ENCODE measurements at places on chromosomes 5 and 9.
A peak's percentile ranks its signal among the peaks of the same experiment; 100 is the strongest.

GRCh38 chr5:102823441-102823874 lies 68.4 kb downstream of the PAM start:
- DNase-seq: no peak

DNA sequence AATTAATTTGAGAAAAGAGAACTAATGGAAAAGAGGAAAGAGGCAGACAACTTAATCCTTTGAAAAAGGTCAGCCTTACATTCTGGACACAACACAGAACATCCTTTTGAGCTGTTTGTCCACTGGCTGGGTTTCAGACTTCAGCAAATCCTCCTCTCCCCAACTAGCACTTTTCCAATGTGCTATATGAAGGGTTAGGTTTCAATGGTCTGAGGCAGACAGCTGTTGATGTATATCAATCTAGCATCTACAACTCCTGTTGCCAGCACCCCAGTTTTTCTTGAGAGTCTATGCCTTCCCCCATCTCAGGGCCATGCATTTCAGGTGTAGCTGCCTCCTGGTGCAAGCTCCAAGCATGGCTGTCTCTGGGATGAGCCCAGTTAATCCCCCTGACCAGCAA lies 174.2 kb downstream of the TRIM32 start:
- no peak for DNase-seq

- no peak for DNase-seq
These were observed 3.2 kb upstream of the SCGB3A1 start for GRCh38 chr5:180594311-180595045.

- DNase-seq: no peak
These were observed 123.5 kb downstream of the TARS1 start for GRCh38 chr5:33563983-33564908.

DNA sequence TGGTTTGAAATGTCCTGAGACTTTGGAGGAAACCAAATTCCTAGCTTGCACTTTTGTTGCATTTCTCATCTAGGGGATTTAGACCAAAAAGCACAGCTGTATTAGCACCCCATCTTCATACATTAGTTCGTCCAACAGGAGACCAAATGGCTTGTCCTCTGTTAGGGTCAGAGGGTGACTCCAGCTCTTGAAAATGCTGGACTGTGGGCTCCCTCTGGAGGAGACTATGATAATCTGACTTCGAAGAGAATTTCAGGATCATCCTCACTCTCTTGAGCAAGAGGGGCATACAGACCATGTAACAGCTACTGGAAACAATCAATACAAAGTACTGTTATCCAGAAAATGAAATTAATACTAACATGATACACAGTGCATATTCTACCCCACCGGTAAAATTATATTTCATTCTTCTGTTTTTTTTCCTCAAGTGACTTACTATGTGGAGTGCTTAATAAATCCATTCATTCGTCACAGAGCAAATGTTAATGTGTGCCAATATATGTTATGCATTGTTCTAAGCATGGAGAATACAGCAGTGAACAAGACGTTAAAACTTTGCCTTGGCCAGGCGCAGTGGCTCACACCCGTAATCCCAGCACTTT lies 63.7 kb upstream of the PPP2CA start:
- no peak for DNase-seq

GRCh38 chr5:104569621-104570020 lies 1007.0 kb upstream of the NUDT12 start:
- no peak for DNase-seq

- no peak for DNase-seq
These were observed 72.5 kb downstream of the SEMA6A start for GRCh38 chr5:116502138-116502537.

- peak; percentile 49 for DNase-seq
These were observed at the start of gene PAM for GRCh38 chr5:102754767-102755431. PAM (plus strand) TSS chr5:102755305; CDS start chr5:102866196, 110,891 bp downstream.

DNA sequence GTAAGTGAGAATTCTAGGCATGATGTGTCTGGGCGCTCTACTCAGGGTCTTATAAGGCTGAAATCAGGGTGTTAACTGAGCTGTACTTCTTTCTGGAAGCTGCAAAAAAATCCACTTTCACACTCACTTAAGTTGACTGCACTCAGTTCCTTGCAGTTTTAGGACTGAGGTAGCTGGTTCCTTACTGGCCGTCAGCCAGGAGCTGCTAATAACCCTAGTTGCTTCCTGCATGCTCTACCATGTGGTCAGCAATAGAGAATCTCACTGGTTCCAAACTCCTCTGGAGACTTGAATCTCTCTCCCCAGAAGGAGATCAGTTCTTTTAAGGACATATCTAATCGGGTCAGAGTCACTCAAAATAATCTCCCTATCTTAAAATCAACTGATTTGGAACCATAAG lies 911.2 kb downstream of the EFNA5 start:
- no peak for DNase-seq

GRCh38 chr5:59193616-59194319 lies 610.9 kb downstream of the RAB3C start:
- no peak for DNase-seq

- DNase-seq: no peak
These were observed 6.2 kb downstream of the GNPDA1 start for GRCh38 chr5:142006363-142007236.

GRCh38 chr9:125462861-125463291 lies 201.2 kb downstream of the GAPVD1 start:
- DNase-seq: no peak

- no peak for DNase-seq
These were observed 32.2 kb downstream of the PCDH1 start for GRCh38 chr5:141846031-141846430.

DNA sequence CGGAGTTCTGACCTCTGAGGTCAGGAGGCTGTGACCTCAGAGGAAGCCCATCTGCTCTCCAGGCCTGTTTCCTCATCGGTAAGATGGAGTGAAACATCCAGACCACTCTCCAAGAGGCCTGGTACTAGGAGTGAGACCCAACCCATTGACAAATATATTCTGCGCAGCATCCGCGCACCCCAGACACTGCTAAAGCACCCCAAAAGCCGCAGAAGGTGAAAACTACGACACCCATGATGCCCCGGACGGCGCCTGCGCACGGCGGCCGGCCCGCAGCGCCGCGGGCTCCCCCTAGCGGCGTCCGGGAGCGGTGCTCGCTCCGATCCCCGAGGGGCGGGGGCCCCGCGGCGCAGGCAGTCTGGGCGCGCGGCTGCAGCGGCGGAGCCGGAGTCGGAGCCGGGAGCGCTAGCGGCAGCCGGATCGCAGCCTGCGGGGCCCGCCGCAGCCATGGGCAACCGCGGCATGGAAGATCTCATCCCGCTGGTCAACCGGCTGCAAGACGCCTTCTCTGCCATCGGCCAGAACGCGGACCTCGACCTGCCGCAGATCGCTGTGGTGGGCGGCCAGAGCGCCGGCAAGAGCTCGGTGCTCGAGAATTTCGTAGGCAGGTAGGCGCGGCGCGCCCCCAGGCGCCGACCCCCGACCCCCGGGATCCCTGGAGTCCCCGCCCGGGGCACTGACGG lies at the start of gene DNM1:
Gene DNM1, plus strand, starts transcription at position 356 of the 683 bp plus-strand sequence. Its CDS starts 92 bp downstream, at position 448.
- no peak for DNase-seq

GRCh38 chr5:14445576-14446290 lies 135.9 kb upstream of the OTULINL start:
- no peak for DNase-seq

- DNase-seq: no peak
These were observed 75.0 kb upstream of the RUSC2 start for GRCh38 chr9:35414889-35415288.

DNA sequence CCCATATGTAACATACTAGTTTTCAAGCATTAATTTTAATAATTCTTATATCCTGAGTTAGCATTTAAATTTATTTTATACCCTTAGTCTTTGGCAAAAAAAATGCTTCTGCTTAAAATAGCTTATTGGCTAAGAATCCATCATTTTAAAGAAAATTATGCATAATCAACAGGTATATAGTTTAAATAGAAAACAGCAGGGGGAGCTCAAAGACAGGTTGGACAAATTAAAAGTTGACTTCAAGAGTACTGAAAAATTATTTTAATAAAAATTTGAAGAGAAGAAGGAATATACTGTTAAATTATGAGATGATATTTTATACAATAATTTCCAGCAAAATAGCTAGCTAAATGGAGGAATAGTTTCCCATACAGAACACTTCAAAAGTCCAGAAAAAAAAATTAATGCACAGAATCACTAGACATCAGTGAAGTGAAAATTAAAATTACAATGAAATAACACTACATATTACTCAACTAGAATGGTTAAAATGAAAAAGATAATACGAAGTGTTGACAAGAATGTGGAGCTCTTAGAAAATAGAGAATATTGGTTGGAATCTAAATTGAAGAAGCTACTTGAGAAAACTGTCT lies 387.1 kb downstream of the PDE4D start:
- DNase-seq: no peak

- DNase-seq: no peak
These were observed 21.7 kb upstream of the SPINK7 start for GRCh38 chr5:148290271-148291195.

- DNase-seq: peak; percentile 14
These were observed 9.5 kb upstream of the NKD2 start for GRCh38 chr5:999032-999501.

DNA sequence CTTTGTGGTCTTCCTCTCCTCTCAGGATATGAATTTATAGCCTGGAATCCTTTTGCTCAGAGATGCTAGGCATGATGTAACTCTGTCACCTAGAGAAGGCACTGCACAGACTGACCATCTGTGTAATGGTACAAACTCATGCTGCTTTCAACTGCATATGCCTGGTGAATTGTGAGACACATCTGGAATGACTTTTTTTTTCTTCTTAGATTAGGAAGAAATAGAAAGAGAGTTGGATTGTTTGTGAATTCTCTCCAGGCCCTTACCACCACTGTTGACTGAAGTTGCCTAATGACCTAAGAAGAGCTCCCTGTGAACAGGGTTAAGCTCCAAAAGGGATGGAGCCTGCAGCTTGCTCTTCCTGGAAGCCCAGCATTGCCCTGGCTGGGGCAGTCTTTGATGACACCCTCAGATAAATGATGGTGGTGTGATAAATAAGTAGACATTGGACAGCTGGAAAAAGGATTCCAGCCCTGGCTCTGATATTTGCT lies 47.8 kb upstream of the TRIM32 start:
- DNase-seq: no peak

DNA sequence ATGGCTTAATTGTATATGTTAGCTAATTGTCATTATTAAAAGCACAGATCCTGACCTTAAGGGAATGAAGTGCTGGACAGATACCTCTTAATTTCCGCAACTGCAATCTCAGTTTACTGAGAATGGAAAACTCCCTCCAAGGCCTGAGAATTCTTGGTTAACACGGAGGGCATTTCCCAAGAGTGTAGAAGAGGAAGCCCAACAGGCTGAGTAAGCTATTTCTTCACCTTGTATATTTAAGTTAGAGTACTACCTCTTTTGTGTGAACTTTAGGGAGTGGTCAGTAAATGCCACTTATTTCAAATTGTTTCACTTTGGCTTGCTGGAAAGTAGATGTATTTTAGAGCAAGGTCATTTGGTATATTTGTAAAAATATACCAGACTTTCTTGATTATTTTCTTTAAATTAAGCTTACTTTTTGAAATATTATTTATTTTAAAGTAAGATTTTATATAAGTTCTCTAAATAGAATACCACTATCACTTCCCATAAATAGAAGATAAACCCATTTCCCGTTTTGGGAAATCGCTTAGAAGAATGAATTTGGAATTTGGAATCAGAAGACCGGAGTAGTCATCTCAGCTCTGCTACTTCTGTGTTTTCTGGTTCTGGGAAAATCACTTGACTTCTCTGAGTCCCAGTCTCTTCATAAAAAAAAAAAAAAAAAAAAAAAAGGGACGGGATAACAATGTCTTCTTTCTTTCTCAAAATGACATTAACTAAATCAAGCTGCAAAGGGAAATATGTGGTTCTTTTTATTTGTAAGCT lies 26.0 kb upstream of the C9orf72 start:
- DNase-seq: no peak

DNA sequence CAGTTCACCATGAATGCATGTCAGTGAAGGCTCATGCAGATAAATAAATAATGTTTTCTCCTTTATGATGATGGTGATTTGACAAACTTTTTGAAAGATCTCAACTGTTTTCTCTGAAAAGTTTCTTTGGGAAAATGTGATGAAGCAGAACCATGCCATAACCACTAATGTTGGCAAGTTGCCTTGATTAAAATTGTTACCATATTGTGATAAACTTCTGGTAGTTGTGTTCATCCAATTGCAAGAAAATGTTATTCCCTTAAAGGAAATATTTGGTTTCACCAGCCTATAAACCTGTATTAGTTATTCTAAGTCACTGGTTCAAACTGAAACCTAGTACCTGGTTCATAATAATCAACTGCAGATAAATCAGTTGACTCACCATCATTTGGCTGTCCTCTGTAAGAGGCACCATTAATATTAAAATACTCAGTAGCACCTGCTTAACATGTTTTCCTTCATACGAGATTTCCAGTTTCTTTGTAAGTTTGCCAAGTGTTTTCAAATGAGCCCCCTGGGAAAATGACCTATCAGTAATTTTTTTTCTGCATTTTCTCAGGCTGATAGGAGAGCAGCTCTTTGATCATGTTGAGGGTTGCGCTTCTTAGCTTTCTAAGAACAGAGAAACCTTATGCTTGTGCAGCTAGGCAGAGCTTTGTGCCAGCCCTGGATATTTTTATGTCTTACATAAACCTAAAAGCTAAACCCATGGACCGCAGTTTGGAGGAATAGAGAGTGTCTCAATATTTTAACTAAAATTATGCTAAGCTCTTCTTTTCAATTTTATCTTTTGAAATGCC lies 88.0 kb downstream of the LURAP1L start:
- no peak for DNase-seq

GRCh38 chr5:9847631-9848030 lies 217.5 kb upstream of the TAS2R1 start:
- no peak for DNase-seq

GRCh38 chr9:132857616-132858342 lies 20.3 kb downstream of the AK8 start:
- DNase-seq: no peak

DNA sequence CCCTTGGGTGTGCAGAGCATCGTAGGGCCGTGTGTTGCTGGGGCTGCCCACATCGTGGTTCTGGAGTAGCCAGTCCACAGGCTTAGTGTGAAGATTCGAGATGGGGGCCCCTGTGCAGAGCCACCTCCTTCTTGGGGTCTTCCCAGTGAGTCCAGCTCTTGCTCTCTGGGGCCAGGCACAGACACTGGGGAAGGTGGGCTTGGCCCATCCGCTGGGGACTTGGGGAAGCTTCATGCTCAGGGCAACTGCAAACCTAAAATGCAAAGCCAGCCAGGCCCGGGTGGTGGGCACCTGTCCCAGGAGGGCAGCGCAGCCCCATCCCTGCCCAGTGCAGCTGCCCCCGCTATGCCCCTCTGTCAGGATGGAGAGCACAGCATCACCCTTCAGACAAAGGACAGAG lies 46.4 kb upstream of the LRRC14B start:
- no peak for DNase-seq

GRCh38 chr5:136057401-136058038 lies 28.7 kb downstream of the TGFBI start:
- DNase-seq: no peak

GRCh38 chr5:111227226-111227782 lies 3.1 kb downstream of the CAMK4 start:
- DNase-seq: no peak

GRCh38 chr5:142803428-142804125 lies 33.4 kb downstream of the ARHGAP26 start:
- no peak for DNase-seq

Measured in omental fat pad (tissue), 4 donors.